ENCODE measurements at places on chromosomes 4 and X. TPM values are rescaled to one million over a fixed set of nuclear protein-coding genes. Genes with fewer than 3 reads are reported as not detected.

The ARHGAP24 gene
- 4.4 TPM for total RNA-seq

The GAGE1 gene
- not detected for total RNA-seq

The ARMCX6 gene
- total RNA-seq = 39.5 TPM

The ARX gene
- not detected for total RNA-seq

The SMIM31 gene
- total RNA-seq = not detected

- H3K27ac ChIP-seq = no peak overlapping the region
- no peak overlapping the region for H3K4me3 ChIP-seq
Observed at GRCh38 chr4:21347142-21347541, 601.4 kb downstream of the KCNIP4 start.

GRCh38 chrX:104309169-104309568 is 54.4 kb upstream of the ESX1 start:
- no peaks in the 10 kb centered on the region for H3K4me1 ChIP-seq
- no peak for DNase-seq
- H3K36me3 ChIP-seq = no peaks in the 10 kb centered on the region
- H3K27me3 ChIP-seq = no peaks in the 10 kb centered on the region
- no peak overlapping the region for H3K4me3 ChIP-seq

DNA sequence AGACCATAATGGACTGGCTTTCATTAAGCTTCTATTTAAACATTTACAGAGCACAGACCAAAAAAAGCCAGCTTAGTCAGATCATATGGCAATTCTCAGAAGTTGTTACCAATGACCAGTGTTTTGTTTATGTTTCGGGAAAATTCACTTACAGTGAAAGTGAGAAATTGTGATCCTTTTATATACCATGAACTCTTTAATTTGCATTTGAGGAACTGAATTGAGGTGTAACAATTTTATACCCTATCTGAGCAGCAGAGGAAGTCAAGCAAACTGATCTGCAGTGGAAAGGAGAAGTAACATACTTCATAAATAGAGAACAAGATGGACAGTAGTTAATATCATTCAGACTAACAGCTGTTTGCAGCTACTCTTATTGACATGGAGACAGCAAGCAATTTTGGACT is 97.1 kb downstream of the TMA16 start:
- H3K4me3 ChIP-seq = no peak overlapping the region
- no peak for DNase-seq
- no peaks in the 10 kb centered on the region for H3K4me1 ChIP-seq
- H3K36me3 ChIP-seq = peaks cover 5% of the 10 kb centered on the region

DNA sequence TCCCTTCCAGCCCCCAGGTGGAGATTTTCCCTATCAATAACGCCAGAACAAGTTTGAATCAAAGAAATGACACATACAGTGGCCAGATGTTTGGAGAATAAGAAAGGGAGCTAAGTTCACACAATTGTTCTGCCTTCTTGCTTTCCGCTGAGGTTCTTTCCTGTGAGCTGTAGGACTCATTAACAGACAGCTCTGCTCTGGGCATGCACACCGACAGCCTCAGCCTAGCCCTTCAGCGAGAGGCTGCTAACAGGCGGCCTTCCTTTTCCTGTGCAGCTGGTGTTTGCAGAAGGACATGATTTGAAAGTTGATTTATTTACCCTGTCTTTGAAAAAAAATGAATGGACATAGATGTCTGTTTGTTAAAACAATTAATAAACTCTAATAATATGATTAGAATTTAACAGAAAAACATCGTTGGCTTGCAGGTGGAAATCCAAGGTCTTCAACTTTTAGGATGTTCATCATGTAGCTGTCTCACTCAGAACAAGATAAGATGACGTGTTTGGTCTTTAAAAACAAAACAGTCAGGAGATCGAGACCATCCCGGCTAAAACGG is 183.3 kb downstream of the KDR start:
- H3K4me3 ChIP-seq = peak overlapping the region; percentile 76
- peaks cover 4% of the 10 kb centered on the region for H3K27me3 ChIP-seq
- peak; percentile 79 for DNase-seq

DNA sequence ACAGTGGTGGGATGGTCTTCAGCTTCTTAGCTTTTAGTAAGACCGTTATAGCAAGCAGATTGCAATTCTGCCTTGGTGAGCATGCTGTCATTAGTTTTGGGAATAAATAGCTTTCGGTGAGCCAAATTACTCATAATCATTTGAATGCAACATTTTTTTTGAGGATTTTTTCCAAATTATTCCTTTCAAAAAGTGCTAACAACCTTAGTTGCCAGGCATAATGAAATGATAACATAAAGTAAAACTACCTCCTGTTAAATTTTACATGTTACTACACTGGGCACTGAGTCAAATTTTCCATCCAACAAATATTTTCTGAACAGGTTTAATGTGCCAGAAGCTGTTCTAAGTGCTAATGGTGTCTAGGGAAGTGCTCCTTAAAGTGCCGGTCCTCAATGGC is 15.8 kb upstream of the NPFFR2 start:
- no peaks in the 10 kb centered on the region for H3K27me3 ChIP-seq
- H3K4me3 ChIP-seq = no peak overlapping the region
- no peaks in the 10 kb centered on the region for H3K4me1 ChIP-seq
- no peak for DNase-seq
- H3K36me3 ChIP-seq = no peaks in the 10 kb centered on the region

- no peaks in the 10 kb centered on the region for H3K27me3 ChIP-seq
- no peak overlapping the region for H3K4me3 ChIP-seq
- H3K27ac ChIP-seq = no peak overlapping the region
- peaks cover 5% of the 10 kb centered on the region for H3K4me1 ChIP-seq
Observed at GRCh38 chr4:80035336-80035735, 37.7 kb downstream of the ANTXR2 start.

- no peak for DNase-seq
- H3K4me1 ChIP-seq = peaks cover 67% of the 10 kb centered on the region
- H3K27me3 ChIP-seq = no peaks in the 10 kb centered on the region
- H3K27ac ChIP-seq = peak overlapping the region; percentile 53
- H3K36me3 ChIP-seq = peaks cover 2% of the 10 kb centered on the region
Observed at GRCh38 chr4:48343551-48343950, 2.2 kb downstream of the SLAIN2 start.

DNA sequence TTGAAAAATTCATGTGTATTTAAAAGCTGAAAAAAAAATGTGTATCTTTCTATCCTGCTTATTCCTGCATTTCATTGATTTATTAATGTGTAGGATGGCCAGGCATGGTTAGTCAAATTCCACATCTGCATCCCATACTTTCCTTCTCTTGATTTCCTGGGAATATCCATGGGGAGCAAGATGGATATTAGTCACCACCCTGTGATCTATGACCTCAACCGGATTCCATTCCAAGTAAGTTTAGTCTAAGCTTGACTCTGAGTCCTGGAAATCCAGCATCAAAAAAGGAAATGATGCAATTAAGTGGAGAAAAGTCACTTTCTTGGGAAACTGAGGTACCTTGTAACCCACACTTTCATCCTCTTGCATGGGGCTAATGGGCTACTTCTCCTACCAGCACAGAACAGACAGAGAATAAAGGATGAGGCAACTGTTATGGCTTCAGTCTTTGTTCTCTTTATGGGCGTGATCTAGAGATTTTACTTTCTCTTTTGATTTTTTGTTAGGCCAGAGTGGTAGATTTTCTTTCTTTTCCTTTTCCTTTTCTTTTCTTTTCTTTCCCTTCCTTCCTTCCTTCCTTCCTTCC is 17.1 kb upstream of the BEX4 start:
- DNase-seq = no peak
- H3K4me1 ChIP-seq = no peaks in the 10 kb centered on the region
- H3K4me3 ChIP-seq = no peak overlapping the region
- no peak overlapping the region for H3K27ac ChIP-seq
